Tracheal epithelial cell (primary cell): ENCODE measurements at places on chromosomes 12 and 14. TPM values are rescaled to one million over a fixed set of nuclear protein-coding genes. Genes with fewer than 3 reads are reported as not detected.

ANKRD33 gene
- not detected in 2 replicates for total RNA-seq

VEZT gene
- total RNA-seq: 59.5 and 106 TPM in 2 replicates

IGF1 gene
- not detected in 2 replicates for total RNA-seq

ASIC1 gene
- 1.1 and 1.4 TPM in 2 replicates for total RNA-seq

ADAM20 gene
- 0.43 and 0.96 TPM in 2 replicates for total RNA-seq

OR6C68 gene
- not detected in 2 replicates for total RNA-seq
